Upper lobe of right lung (tissue), 1 donor: ENCODE measurements at places on chromosomes 3 and 15. TPM values are rescaled to one million over a fixed set of nuclear protein-coding genes. Genes with fewer than 3 reads are reported as not detected.

The SLC9C1 gene
- total RNA-seq, result not detected

The UBE3A gene
- 93.1 TPM for total RNA-seq

The ALS2CL gene
- 64.5 TPM for total RNA-seq

The PIERCE2 gene
- 2.3 TPM for total RNA-seq

The ZNF660 gene
- total RNA-seq, result 5.9 TPM
